ENCODE measurements at places on chromosomes 2 and 18. TPM values are rescaled to one million over a fixed set of nuclear protein-coding genes. Genes with fewer than 3 reads are reported as not detected.

The PKDCC gene
- total RNA-seq: 77.8 TPM

The GALNT5 gene
- total RNA-seq: 0.33 TPM

The MC4R gene
- 0.33 TPM for total RNA-seq

GRCh38 chr2:44131177-44131576 lies 37.5 kb upstream of the PPM1B start:
- DNase-seq: no peak

- DNase-seq: no peak
Measured at GRCh38 chr18:3722649-3723433, 272.9 kb downstream of the TGIF1 start.

DNA sequence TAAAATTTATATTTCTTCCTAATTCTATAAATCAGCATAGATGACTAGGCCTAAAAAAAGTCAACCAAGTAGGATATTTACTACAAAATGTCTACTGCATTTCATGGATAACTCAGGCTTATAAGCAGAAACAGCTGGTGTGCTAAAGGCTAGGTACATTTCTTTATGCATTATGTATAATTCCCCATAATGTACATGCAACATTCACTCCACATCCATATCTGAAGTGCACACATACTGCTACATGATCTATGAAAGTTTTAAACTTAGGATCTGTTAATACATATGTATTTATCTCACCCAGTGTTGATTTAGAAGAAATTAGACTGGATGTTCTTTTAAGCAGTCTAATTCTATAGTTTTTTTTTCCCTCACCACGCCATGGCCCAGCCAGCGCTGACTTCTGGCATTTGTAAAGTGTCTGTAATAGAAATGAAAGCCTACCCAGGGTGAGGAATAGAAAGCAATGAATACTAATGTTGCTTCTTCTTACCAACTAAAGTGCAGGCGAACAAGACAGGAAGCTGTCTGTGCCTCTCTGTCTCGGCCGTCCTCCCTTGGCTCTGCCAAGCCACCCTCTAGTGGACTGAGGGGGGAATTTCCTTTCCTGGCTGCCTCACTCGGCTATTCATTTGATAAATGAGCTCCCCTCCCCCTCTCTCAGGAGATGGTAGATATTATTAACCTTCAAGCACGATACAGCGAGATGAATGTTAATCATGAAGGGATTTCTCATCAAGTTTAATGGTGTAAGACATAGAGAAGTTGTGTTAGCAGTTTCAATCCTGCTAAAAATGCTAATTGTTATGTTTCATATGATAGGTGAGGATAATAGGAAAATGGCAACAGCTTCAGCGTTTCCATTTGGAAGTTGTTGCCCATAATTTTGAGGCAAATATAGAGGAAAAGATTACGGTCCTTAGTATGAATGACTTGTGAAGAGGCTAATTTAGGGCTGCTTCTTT lies 384.5 kb downstream of the MTX2 start:
- no peak for DNase-seq

DNA sequence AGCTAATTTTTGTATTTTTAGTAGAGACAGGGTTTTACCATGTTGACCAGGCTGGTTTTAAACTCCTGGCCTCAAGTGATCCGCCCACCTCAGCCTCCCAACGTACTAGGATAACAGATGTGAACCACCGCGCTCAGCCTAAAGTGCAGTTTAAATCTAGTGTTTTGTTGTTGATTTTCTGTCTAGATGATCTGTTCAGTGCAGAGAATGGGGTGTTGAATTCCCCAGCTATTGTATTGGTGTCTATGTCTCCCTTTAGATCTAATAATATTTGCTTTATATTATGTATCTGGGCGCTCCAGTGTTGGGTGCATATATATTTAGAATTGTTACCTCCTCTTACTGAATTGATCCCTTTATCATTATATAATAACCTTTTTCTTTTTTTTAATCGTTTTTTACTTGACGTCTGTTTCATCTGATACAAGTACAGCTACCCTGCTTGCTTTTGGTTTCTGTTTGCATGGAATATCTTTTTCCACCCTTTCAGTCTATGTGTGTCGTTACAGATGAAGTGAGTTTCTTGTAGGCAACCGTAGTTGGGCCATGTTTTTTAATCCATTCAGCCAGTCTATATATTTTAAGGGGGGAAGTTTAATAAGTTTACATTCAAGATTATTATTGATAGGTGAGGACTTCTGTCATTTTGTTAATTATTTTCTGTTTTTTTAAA lies 34.3 kb downstream of the GALM start:
- no peak for DNase-seq

DNA sequence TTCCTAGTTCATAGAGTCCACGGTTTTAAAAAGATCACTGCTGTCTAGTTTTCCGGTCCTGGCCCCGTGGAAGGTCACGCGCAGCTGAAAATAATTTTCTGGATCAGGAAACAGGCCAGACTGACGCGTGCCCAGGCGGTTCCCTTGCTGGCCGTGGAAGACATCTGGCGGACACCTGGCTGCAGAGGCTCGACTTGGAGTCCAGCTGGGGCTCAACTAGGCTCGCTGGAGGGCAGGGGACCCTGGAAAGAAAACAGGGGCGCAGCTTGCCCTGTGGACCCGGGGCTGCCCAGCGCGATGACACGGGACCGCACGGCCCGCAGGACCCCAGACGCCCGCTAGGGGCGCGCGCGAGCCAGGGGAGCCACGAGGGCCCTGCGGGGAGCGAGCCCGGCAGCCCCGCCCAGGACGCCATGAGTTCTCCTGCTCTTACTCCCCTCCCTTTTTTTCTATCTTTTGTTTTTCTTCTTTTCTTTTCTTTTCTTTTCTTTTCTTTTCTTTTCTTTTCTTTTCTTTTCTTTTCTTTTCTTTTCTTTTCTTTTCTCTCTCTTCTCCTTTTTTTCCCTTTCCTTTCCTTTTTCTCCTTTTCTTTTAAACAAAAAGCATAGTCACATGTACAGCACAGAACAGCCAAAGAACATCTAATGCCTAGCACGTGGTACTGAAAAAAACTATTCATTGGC lies 43.2 kb upstream of the UBE2F start:
- peak; percentile 25 for DNase-seq

DNA sequence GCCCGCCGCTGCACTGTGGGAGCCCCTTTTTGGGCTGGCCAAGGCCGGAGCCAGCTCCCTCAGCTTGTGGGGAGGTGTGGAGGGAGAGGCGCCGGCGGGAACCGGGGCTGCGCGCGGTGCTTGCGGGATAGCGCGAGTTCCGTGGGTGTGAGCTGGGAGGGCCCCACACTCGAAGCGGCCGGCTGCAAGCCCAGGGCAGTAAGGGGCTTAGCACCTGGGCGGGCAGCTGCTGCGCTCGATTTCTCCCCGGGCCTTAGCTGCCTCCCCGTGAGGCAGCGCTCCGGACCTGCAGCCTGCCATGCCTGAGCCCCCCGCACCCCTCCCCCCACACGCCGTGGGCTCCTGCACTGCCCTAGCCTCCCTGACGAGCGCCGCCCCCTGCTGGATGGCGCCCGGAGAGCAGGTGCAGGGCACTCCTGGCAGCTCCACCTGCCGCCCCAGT lies 124.4 kb downstream of the CCDC178 start:
- DNase-seq: no peak

GRCh38 chr18:29430416-29430815 lies 1253.5 kb upstream of the CDH2 start:
- DNase-seq: no peak

GRCh38 chr2:27074738-27075565 lies 3.5 kb upstream of the EMILIN1 start:
- DNase-seq: no peak

GRCh38 chr2:212423089-212423488 lies 115.5 kb downstream of the ERBB4 start:
- DNase-seq: no peak

GRCh38 chr2:86284401-86284841 lies 53.0 kb downstream of the REEP1 start:
- DNase-seq: no peak
